H7 (cell line): ENCODE measurements at places on chromosomes 16 and 17.

DNA sequence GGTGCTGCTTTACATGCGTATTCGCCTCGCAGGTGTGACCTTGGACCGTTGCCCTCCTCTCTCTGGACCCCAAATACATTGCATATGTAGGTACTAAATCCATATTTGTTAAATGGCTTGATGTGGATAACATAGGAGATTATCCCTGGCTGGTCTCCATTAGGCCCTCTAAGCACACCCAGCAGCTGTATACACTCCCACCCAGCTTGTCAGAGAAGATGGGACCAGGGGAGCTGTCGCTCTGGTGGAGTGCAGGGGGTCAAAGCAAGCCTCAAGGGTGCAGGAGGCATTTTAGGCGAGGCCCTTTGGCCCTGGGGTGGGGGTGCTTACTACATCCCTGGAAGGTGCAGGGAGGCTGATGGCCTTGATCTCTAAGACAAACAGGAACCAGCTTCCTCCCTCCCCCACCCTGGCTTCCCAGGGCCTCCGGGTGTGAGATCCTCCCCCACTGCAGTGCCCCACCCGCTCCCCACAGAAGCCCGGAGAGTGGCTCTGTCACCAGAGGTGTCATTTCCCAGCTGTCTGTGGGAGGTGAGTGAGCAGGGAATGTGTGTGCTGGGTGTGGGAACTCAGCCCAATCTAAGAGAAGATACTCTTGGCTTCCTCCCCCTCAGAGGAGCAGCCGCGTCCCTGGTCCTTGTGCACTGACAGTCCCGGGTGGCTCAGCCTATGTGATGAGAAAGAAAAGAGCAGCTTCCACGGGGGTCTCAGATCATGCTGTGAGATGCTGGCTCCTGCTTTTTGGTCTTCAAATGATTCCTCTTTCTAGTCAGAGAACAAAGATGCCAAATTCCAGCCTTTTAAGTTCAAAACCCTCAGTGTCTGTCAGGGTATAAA, 1.4 kb upstream of the VAMP2 start:
- DNase-seq = peak; percentile 75

DNA sequence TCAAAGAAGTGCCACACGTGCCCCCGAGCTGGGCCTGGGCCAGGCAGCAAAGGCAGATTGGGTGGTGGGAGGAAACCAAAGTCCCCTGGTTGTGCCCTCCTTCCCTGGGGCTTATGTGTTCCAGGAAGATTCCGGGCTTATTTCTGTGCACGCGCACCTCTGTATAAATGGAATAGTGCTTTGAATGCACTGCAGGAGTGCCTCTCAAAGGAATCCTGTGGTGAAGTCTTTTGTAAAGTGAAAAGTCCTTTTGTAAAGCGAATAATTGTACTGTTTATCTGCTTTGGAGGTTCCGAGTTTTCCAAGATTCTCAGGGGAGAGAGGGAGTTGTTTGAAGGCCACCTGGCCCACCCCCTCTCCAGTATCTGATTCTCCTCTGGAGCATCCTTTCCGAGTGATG, 26.8 kb downstream of the C17orf75 start:
- DNase-seq = no peak

- no peak for DNase-seq
These were observed 67.9 kb downstream of the FTO start for GRCh38 chr16:53771655-53772497.

- DNase-seq = no peak
These were observed 51.4 kb downstream of the SOCS1 start for GRCh38 chr16:11204513-11205047.
